ENCODE measurements at places on chromosomes 1 and 21.

DNA sequence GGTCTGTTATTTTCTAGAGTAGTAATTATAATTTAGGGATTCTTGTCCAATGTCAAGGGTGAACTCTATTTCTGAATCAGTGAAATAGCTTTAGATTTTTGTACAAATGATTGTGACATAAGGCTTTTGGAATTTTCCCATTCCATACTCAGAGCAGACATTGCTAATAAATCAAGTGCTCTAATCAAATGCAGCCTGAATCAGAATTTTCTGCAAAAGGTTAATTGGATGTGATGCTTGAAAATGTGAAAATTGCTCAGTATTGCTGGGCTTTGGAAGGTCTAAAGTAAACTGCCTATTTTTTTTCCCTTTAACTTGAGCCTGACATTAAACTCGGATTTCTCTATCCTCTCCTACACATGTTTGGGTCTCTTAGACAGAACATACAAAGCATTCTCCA, 23.2 kb downstream of the SGIP1 start:
- no peak for DNase-seq

GRCh38 chr1:201903135-201903534, 14.4 kb downstream of the SHISA4 start:
- DNase-seq: no peak

- DNase-seq: no peak
These were observed 65.5 kb downstream of the EPHB2 start for GRCh38 chr1:22776035-22776613.

- peak; percentile 87 for DNase-seq
These were observed 1.9 kb upstream of the DHRS3 start for GRCh38 chr1:12619792-12620487.

GRCh38 chr1:178946855-178947676, 76.2 kb upstream of the ANGPTL1 start:
- DNase-seq: no peak

GRCh38 chr21:38847556-38847955, 41.8 kb downstream of the ETS2 start:
- DNase-seq: no peak

DNA sequence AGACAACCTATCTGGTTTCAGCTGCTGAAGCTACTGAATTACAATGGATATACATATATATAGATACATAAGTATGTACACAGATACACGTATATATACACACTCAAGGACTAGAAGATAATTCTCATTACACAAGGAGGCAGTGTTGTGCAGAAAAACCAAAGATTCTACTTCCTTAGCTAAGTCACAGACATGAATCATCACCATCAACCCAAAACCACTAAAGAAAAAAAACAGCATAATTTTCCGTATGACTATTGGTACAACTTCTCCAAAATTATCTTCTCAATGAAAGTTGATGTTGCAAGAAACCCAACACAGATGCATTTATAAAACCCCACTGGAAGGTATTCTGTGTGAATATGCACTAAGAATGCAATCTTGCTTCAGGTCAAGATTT, 36.8 kb upstream of the RPF1 start:
- no peak for DNase-seq

GRCh38 chr1:15384301-15384901, 25.3 kb upstream of the EFHD2 start:
- DNase-seq: no peak

GRCh38 chr21:43652616-43653015, 6.7 kb downstream of the HSF2BP start:
- no peak for DNase-seq

GRCh38 chr1:157136133-157136532, 2.1 kb downstream of the ETV3 start:
- no peak for DNase-seq

- no peak for DNase-seq
These were observed 159.9 kb downstream of the ZBTB18 start for GRCh38 chr1:244210884-244211558.
